ENCODE measurements at places on chromosomes 5 and 9. TPM values are rescaled to one million over a fixed set of nuclear protein-coding genes. Genes with fewer than 3 reads are reported as not detected.
A peak's percentile ranks its signal among the peaks of the same experiment; 100 is the strongest.

OTP gene
- not detected for total RNA-seq

AFAP1L1 gene
- 4.8 TPM for total RNA-seq

CDKN2AIPNL gene
- 75.1 TPM for total RNA-seq

PCDHB2 gene
- total RNA-seq, result 2.4 TPM

CARTPT gene
- not detected for total RNA-seq

FAM13B gene
- total RNA-seq, result 33.7 TPM

DBH gene
- not detected for total RNA-seq

SAXO1 gene
- total RNA-seq, result not detected

FOXD4L5 gene
- total RNA-seq, result 0.52 TPM

PCSK5 gene
- total RNA-seq, result not detected

- peak; percentile 71 for DNase-seq
These were observed 51.6 kb upstream of the PHYKPL start for GRCh38 chr5:178284093-178284675.

GRCh38 chr5:1158647-1159340 is 42.6 kb upstream of the SLC6A19 start:
- DNase-seq, result no peak

- DNase-seq, result no peak
These were observed 100.6 kb downstream of the ICE1 start for GRCh38 chr5:5523066-5523505.

DNA sequence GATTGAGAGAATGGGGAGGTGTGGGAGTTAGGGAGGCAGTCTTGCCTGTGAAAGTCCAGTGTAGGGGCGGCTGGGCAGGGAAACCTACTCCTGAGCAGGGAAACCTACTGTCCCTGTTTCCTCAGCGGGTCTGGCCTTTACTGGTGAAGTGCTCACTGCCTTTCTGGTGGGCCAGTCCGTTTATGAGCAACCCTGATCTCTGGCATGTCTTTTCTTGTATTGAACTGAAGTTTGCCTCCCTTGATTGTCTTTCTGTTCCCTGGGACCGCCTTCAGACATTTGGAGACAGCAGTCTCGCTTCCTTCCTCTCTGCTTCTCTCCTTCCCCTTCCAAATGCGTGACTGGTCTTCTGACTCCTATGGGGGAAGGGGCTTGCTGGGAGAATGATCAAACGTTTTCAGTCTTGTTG is 2.9 kb downstream of the SNX18 start:
- DNase-seq, result no peak

GRCh38 chr5:68046445-68046844 is 169.1 kb upstream of the PIK3R1 start:
- DNase-seq, result peak; percentile 98

- DNase-seq, result peak; percentile 48
These were observed 14.2 kb upstream of the LVRN start for GRCh38 chr5:115948091-115948534.

DNA sequence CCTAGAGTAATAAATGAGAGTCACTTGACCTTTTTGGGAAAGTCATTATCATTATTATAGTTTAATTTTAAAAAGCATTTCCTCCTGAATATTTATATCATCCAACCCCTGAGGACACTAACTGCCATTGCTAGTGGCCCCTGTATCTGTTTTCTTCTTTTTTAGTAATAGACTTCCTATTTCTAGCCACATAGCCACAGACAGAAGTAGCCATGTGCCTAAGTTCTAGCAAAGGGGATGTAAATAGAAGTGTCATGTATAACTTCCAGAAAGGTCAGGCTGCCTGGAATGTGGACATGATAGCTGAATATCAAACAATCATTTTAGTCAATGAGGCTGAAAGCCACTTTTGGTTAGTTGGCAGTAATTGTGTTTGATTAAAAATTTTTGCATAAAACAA is 37.5 kb upstream of the IQGAP2 start:
- DNase-seq, result no peak

DNA sequence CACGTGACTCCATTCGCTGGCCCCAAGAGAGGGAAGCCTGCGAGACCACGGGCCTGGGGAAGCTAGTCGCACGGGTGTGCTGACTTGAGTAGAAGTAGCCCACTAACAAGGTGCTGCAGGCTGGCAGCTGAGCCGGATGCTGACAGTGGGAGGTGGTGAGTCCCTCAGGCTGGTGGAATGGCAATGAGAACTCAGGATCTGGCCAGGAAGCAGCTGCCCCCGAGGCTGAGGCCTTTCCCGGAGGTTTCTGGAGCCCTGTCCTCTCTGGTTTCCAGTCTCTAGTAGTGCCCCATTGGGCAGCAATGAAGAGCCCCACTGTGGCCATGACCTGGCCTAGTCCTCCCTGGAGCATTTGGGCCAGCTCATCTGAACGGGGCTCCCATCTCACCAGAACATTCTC is 366.7 kb upstream of the IRX4 start:
- no peak for DNase-seq

DNA sequence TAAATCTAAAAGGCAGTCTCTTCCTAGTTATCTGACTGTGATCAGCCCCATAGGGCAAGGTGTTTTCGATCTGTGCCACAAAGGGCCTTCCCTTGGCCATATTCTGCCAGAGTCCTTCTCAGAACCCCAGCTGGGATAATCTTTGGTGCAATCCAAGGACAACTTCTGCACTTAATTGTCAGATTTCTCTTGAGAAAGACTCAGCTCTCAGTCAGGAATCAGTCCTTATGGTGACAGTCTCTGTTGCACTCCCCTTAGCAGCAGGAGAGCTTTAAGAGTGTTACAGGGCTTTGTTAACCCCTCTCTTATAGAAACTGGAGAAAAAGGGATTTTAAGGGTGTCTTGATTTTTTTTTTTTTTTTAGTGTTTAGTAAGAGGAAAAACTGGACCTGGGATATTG is 15.4 kb upstream of the RFX3 start:
- DNase-seq, result no peak

GRCh38 chr9:131732636-131733289 is 7.1 kb downstream of the RAPGEF1 start:
- DNase-seq, result no peak

GRCh38 chr9:4519604-4520003 is 29.3 kb downstream of the SLC1A1 start:
- DNase-seq, result no peak

DNA sequence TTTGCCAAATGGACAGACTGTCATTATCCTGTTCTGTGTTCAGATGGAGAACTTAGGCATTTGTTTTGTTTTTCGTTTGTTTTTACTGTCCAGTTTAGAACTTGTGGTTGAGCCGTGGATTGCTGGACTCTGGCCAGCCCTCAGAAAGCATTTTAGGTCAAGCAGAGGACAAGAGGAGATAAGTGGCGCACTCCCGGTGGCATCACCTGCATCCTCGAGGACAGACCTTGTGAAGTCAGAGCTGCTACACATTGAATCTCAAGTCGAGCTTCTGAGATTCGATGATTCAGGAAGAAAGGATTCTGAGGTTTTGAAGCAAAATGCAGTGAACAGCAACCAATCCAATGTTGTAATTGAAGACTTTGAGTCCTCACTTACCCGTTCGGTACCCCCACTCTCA is 8.9 kb downstream of the MTRR start:
- peak; percentile 23 for DNase-seq

- peak; percentile 26 for DNase-seq
These were observed 366.9 kb upstream of the NUDT12 start for GRCh38 chr5:103929338-103930013.

GRCh38 chr5:173324115-173325001 is 3.9 kb downstream of the STC2 start:
- no peak for DNase-seq

GRCh38 chr9:105833271-105833975 is 139.1 kb downstream of the TMEM38B start:
- no peak for DNase-seq

- DNase-seq, result no peak
These were observed 41.9 kb downstream of the ABCA1 start for GRCh38 chr9:104885818-104886709.

- peak; percentile 84 for DNase-seq
These were observed 25.7 kb downstream of the UTP15 start for GRCh38 chr5:73591102-73591695.

- no peak for DNase-seq
These were observed 157.1 kb downstream of the HTR1A start for GRCh38 chr5:63805151-63805550.

DNA sequence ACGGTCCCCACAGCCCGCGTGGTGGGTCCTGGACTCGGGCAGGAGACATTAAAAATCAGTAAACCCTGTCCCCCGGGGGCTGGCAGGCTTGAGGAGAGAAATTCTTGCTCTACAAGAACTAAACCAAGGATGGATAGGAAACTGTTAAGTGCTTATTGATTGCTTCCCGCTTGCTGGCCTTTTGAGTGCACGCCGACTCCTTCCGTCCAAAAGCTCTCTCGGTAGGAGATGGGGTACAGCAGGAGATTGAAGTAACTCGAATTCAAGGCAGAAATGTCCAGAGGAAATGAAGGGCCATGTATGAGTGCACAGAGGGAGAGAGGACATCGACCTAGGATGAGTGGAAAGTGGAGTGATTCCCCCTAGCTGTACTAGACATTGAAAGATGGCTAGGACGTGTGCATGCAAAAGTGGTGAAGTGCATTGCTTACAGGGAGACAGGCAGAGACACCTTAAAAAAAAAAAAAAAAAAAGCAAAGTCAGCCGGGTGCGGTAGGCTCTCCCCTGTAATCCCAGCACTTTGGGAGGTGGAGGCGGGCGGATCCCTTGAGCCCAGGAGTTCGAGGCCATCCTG is 923 bp downstream of the RECK start:
- DNase-seq, result peak; percentile 37

GRCh38 chr9:16868701-16869100 is 1.8 kb downstream of the BNC2 start:
- DNase-seq, result no peak

GRCh38 chr5:116658141-116658540 is 83.5 kb upstream of the SEMA6A start:
- DNase-seq, result no peak

- DNase-seq, result no peak
These were observed 19.8 kb downstream of the TXNDC8 start for GRCh38 chr9:110317911-110318310.

DNA sequence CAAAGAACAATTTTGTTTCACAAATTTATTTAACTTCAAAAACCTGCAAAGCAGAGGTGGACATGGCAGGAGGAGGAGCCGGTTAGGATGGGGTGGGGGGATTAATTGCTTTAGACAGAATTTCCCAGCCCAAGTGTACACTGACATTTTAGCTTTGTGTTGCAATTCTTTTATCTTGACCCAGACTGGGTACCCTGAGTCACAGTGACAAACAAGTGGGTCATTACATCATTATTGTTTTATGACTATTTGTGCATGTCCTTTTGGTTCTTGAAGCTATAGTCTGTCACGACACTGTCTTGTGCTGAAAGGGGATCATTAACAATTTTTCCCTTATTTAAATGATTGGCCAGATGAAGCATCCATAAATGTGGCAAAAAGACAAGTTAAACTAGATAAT is 84.5 kb upstream of the VCAN start:
- DNase-seq, result no peak

GRCh38 chr9:125649315-125649714 is 57.7 kb downstream of the MAPKAP1 start:
- peak; percentile 82 for DNase-seq

GRCh38 chr5:53291047-53291446 is 181.5 kb upstream of the MOCS2 start:
- DNase-seq, result no peak

- DNase-seq, result no peak
These were observed 107.0 kb upstream of the CLINT1 start for GRCh38 chr5:157965989-157966388.

DNA sequence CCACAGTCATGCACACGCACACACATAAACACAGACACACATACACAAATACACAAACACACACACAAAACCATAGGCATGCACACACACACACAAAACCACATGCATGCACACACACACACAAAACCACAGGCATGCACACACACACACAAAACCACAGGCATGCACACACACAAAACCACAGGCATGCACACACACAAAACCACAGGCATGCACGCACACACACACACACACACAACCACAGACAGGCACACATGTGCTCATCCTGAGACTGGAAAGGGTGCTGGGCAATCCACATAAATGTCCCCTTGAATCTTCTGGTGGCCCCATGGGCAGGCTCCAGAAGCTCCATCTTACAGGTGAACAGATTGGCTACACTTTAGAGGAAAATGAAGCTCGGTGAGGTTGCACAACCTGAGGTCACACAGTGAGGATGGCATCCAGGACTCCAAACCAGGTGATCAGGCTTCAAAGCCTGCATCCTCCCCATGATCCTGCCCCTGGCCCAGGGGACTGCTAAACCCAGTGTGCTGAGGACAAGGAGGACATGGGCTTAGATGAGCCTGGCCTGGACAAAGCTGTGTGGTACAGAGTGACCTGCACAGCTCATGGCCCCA is 144.8 kb downstream of the GADD45G start:
- no peak for DNase-seq
